ENCODE measurements at places on chromosomes 11 and 22. TPM values are rescaled to one million over a fixed set of nuclear protein-coding genes. Genes with fewer than 3 reads are reported as not detected.
A peak's percentile ranks its signal among the peaks of the same experiment; 100 is the strongest.

- peaks cover 47% of the 10 kb centered on the region for H3K4me1 ChIP-seq
- DNase-seq: no peak
- H3K27me3 ChIP-seq: peaks cover 59% of the 10 kb centered on the region
- peak overlapping the region; percentile 72 for H3K4me3 ChIP-seq
- H3K27ac ChIP-seq: no peak overlapping the region
Observed at GRCh38 chr11:65556470-65557279, 1.5 kb downstream of the LTBP3 start.

GRCh38 chr11:131938351-131938751 lies 567.9 kb downstream of the NTM start:
- no peaks in the 10 kb centered on the region for H3K27me3 ChIP-seq
- no peak for DNase-seq
- H3K36me3 ChIP-seq: no peaks in the 10 kb centered on the region

GRCh38 chr11:75462117-75462653 lies 29.2 kb upstream of the KLHL35 start:
- DNase-seq: peak; percentile 56
- H3K27ac ChIP-seq: no peak overlapping the region
- no peak overlapping the region for H3K4me3 ChIP-seq
- no peaks in the 10 kb centered on the region for H3K36me3 ChIP-seq

GRCh38 chr11:95703049-95703448 lies 86.5 kb downstream of the FAM76B start:
- H3K4me1 ChIP-seq: peaks cover 1% of the 10 kb centered on the region
- H3K27ac ChIP-seq: no peak overlapping the region
- no peaks in the 10 kb centered on the region for H3K36me3 ChIP-seq
- no peak for DNase-seq

GRCh38 chr22:16603448-16603768 lies 10.8 kb upstream of the CCT8L2 start:
- H3K4me1 ChIP-seq: no peaks in the 10 kb centered on the region
- no peak for DNase-seq
- no peak overlapping the region for H3K4me3 ChIP-seq
- H3K36me3 ChIP-seq: no peaks in the 10 kb centered on the region
- peaks cover 77% of the 10 kb centered on the region for H3K27me3 ChIP-seq
- H3K27ac ChIP-seq: no peak overlapping the region

DNA sequence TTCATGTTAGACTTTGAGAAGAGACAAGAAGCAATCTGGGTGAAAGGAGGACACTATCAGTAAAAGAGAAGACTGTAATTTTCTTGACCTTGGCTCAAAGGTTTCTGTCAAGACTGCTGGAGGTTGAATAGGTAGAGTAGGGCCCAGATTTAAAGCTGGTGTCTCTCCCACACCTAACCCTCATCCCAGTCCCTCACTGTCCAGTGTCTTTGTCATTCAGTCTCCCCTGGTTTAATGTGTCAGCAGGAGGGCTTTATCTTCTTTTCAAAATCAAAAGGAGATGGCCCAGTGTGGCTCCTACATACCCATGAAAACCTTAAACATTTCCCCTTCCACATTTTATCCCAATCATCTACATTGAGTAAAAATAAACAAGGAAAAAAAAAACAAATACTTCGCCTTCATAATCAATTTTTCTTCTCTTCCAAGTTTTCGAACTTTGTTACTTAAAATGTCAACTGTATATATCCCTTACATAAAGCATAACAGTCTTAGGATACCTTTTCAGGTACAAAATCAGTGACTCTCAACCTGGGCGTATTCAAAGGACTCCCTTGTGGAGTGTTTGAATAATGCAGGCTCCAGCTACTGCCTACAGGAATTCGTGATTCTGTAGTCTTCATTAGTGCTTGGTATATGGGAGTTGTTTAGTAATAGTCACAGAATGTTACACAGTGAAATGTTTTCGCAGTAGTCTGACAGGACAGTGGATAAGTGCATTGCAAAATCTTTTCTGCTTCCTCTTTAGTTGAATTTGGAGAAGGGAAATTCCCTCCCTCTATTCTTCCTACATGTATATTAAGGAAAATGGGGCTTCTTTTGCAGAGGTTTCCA lies 87.2 kb downstream of the FAT3 start:
- peak overlapping the region; percentile 34 for H3K4me3 ChIP-seq
- no peaks in the 10 kb centered on the region for H3K36me3 ChIP-seq
- peaks cover 90% of the 10 kb centered on the region for H3K4me1 ChIP-seq
- peak overlapping the region; percentile 78 for H3K27ac ChIP-seq

OR8G5 gene
- not detected for polyA plus RNA-seq

Measured in GM23338 (cell line).